Endothelial cell (in vitro differentiated cells): ENCODE measurements at places on chromosomes 5 and 9. TPM values are rescaled to one million over a fixed set of nuclear protein-coding genes. Genes with fewer than 3 reads are reported as not detected.

DNA sequence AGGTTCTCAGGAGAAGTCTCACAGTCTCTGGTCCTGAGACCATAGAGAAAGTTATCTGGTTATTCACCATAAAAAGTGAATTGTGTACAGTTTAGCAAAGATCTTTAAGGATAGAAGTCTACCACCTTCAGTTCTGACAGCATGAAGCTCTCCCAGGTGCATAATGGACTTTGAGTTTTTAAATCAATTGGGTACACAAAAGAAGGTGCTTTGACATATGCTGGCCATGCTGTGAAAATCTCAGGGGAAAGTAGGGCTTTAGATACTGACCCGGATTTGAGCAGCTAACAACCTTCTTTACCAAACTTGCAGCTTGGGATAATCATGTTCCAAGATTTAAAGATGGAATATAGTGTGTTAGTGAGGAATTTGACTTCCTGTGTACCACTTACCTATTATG, 264.2 kb downstream of the ZSWIM6 start:
- no peak for DNase-seq

GRCh38 chr5:125210242-125210947, 464.0 kb upstream of the ZNF608 start:
- no peak for DNase-seq

Gene TPPP
- 0.05 TPM for total RNA-seq

Gene FAM221B
- total RNA-seq, result not detected

- DNase-seq, result no peak
Measured at GRCh38 chr9:8871796-8872445, 1072.3 kb upstream of the DMAC1 start.

DNA sequence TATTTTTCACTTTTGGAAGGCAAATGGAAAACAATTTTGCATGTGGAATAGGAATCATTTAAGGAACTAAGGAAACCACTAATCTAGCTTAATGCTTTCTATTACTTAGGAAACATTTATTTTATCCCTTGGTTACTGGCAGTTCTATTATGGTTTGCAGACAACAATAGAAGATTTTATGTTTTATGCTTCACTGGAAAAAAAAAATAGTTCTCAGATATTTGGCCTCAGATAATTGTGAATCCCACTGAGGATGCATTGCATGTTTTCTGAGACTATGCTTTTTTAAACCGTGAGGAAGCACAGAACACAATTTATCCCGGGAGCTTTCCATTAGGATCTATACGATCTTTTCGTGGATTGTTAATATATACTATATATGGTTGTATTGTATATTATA, 356.9 kb downstream of the CSNK1G3 start:
- DNase-seq, result no peak

Gene TMEM232
- total RNA-seq, result 3.1 TPM

DNA sequence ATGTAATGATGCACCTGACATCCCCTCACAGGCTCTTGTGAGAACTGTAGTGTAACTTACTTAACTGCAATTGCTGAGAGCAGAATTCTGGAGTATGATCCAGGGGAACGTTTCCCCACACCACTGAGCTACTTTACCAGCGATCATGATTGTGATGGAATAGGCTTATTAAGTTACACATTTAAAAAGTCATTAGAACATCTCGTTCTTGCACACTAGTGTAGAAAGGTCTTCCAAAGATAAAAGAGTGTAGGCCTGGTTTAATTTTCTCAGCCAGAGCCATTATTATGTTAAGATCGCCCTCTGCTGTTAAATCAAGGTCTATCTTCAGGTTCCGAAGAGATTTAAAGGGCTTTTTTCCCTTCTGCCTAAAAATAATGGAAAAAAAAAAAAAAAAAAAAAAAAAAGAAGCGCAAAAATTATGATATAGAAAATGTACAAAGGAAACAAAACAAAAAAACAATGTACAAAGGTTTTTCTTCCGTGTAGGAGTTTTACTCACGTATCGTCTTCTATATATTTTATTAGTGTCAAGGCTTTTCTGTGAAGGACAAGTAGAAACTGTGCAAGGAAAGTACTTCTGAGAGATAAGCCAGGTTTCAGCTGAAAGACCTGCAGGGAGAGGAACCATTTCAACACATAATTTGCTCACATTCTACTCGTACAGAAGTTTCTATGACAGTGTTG, 18.6 kb upstream of the MOB3B start:
- no peak for DNase-seq

Gene GABRP
- 23.5 TPM for total RNA-seq

- DNase-seq, result no peak
Measured at GRCh38 chr5:78604689-78605285, 43.8 kb downstream of the LHFPL2 start.

DNA sequence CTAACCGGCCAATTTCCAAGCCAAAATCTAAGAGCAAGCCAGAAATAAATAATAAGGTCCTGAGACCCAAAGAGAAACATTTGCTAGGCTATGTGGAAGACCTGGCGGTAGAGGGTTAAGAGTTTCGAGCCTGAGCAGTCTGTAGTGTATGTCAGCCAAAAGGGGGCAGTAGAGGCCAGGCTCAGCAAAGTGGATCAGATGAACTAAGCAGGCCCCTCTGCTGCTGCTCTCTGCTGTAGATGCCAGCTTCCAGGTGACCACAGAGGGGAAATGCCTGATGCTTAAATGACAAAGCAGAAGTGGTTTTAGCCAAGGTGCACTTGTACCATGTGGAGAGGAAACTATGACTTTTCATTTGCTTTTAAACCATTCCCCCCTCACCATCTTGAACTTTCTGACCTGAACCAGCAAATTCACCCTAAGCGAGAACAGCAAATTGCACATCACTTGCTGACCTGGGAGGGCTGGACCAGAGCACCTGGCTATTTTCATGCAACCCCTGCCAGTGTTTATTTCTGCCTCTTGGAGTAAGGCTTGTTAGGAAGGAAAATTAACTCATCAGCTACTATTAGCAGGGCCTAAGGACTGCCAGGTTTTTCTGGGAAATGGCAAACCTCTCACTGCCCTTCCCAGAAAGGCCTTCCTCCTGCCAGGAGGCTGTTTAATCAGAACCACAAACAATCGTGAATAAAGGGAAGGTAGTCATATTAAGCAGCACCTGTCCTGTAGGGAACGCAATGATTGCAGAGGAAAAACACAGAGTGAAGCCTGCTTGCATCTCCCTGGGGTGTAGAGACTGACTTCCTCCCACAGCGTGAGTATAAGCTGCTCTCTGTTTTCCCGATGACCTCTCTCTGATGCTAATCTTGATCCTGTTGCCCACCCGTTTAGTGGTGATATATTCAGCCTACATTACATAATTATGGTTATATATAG, 818.2 kb downstream of the TLR4 start:
- DNase-seq, result peak; percentile 60

GRCh38 chr5:149683964-149684363, 46.1 kb upstream of the PPARGC1B start:
- DNase-seq, result no peak

Gene TNC
- total RNA-seq, result 10.1 TPM

Gene BBLN
- 62.1 TPM for total RNA-seq

DNA sequence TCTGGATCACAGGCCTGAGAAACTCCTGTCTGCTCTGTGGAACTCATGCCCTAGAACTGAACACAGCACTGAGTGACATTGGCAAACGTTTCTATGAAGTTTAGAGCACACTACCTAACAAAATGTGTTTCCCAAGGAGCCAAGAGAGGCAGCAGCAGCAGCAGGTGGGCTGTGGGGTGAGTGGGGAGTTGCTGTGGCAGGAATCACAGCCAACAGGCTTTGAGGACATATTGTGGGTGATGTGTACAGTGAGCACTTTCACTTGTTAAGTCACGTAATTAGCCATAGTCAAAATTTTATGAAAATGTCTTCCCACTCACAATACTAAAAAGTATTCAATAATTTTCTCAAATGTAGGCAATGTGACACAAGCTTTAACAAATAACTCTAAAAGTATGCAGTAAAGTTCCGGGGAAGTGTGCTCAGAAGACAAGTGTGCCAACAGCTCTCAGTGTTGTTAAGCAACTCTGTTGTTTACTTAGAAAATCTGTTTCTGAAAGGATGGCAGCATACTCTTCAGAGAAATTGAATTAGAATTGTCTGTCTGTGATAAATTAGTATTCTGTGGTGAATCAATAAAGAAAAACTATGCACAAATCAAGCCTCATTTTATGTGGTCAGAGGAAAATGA, 482.1 kb downstream of the SEMA5A start:
- DNase-seq, result no peak

Gene PCDHB11
- total RNA-seq, result 6.4 TPM

Gene SURF6
- total RNA-seq, result 21.7 TPM

Gene RBM18
- 22.2 TPM for total RNA-seq

- no peak for DNase-seq
Measured at GRCh38 chr5:145471026-145471425, 364.1 kb downstream of the PRELID2 start.

Gene PFN3
- not detected for total RNA-seq

DNA sequence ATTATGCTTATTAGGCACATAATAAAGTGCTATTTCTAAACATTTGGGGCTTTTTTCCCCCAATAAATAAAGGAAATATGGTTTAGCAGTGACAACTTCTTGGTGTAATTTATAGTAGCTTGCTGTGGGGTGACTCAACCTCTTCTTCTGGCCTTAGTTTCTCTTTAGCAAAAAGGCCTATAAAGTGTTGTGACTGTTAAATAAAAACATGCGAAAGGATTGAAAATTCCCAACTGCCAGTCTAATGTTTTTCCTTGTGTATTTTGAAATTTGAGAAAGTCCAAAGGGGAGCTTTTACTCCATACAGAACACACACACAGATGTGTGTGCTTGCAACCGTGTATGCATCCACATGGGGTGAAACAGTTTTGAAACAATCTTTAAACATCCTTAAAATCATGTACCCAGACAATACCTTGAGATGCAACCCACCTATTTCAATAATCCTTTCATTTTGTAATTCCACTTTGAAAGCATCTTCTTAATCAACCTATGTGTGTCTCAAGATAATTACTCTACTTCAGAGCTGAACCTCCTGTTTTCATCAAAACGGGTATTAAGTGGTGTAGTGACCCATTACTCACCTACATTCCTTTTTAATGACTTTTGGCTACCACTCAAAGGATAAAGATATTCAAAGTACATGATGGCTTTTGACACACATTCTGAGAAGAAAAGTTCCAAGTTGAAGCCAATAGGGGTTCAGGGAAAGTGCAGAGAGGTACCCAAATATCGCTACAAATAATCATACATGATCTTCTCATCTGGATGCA, 123.8 kb downstream of the DROSHA start:
- DNase-seq, result no peak

DNA sequence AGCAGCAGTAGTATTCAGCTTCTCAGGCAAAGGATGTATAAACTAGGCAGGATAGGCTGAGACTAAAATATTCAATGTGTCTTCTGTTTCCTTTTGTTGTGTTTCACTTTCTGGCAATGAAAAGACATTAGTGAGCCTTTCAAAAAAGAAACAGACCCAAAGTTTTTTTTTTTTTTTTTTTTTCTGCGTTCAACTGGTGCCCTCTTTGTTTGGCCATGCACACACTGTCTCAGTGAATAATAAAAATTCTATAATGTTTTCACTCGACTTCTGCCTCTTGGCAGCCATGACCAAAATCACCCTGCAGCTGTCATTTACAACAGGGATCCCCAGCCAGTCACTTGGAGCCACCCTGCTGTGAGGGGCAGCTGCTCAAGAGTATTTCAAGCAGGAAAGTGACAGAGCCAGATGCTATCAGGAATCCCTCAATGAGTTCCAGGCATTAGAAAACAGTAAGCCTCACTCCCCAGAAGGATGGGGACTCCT, 44.0 kb upstream of the MAN2A1 start:
- no peak for DNase-seq

DNA sequence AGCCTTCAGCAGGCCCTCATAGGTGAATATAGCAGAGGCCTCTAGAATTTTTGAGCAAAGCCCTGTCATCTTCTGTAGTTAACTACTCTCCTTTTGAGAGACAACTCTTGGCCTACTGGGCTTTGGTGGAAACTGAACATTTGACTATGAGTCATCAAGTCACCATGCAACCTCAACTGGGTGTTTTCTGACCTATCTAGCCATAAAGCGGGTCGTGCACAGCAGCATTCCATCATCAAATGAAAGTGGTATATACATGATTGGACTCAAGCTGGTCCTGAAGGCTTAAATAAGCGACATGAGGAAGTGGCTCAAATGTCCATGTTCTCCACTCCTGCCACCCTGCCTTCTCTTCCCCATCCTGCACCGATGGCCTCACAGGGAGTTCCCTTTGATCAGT, 1115.5 kb downstream of the TAF11L14 start:
- DNase-seq, result no peak

GRCh38 chr9:131179561-131180219, 54.3 kb downstream of the NUP214 start:
- DNase-seq, result no peak

DNA sequence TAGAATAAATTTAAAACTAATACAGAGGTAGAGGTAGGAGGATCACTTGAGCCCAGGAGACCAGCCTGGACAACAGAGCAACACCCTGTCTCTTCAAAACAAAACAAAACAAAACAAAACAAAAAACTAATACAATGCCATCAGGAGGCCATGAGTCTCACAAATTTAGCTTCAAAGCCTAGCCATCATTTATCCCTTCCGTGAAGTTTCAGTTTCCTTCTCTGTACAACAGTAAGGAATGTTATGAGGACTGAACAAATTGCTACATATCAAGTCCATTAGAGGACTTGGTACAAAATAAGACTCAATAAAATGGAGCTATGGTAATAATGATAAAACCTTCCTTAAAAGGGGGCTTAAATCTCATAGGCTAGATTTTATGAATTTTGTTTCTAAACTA, 60.8 kb downstream of the MAPKAP1 start:
- no peak for DNase-seq

GRCh38 chr5:158709279-158709678, 390.4 kb downstream of the EBF1 start:
- DNase-seq, result no peak

Gene NR5A1
- 1.2 TPM for total RNA-seq

Gene FANCG
- total RNA-seq, result 41.4 TPM

- DNase-seq, result no peak
Measured at GRCh38 chr5:102107865-102108264, 188.2 kb downstream of the SLCO4C1 start.

Gene PKD2L2
- not detected for total RNA-seq

DNA sequence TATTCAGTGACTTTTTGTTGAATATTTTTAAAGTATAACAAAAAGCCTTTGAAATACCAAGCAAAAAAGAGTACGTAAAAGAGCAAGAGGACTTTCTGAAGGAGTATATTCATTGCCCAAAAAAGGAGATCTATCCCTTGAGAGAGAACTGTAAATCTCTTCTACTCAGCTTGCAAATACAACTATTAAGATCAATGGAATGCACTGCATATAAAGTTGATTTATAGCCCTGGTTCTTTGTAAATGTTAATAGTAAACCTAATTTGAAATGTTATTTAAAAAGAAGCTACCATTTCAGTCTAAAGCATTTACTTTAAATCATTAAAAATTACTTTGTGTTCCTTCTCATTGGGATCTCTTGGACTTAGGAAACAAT, 168.1 kb downstream of the PDE4D start:
- DNase-seq, result no peak

- DNase-seq, result no peak
Measured at GRCh38 chr5:121870489-121870888, 18.8 kb downstream of the FTMT start.
